ENCODE measurements at places on chromosomes 1 and 21. TPM values are rescaled to one million over a fixed set of nuclear protein-coding genes. Genes with fewer than 3 reads are reported as not detected.

The EPHA2 gene
- 37.2 TPM for total RNA-seq

The SPRR2A gene
- not detected for total RNA-seq

The NBPF20 gene
- total RNA-seq = 2.6 TPM

The PLPP3 gene
- 51.2 TPM for total RNA-seq

The MSH4 gene
- not detected for total RNA-seq

The STUM gene
- 4.1 TPM for total RNA-seq

DNA sequence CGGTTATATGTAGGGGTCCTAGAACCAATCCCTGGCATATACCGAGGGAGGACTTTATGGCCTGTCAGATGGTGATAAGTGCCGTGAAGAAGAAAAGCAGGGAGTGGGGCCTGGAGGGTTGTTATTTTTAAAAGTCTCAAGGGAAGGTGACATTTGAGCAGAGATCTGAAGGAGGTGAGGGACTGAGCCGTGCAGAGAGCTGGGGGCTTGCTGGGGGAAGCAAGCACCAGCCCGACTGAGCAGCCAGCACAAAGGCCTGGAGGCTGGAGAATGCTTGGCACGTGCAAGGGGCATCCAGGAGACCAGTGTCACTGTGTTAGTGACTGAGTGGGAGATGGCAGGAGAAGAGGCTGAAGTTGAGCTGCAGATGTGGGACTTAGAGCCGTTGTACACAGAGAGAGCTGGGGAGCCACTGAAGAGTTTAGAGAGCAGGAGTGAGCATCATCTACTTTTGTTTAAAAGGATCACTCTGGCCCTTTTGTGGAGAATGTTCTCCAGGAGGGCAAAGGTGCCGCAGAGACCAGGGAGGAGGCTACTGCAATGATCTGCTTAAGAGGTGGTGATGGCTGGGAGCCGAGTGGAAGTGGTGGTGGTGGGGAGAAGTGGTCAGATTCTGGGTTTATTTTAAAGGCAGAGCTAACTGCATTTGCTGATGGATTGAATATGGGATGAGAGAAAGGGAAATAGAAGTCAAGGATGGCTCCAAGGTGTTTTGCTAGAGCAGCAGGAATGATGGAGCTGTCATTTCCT lies 31.2 kb downstream of the PTPRU start:
- DNase-seq = no peak

GRCh38 chr1:58836408-58836807 lies 52.6 kb upstream of the JUN start:
- no peak for DNase-seq

GRCh38 chr1:98374098-98374497 lies 287.4 kb upstream of the SNX7 start:
- DNase-seq = no peak

DNA sequence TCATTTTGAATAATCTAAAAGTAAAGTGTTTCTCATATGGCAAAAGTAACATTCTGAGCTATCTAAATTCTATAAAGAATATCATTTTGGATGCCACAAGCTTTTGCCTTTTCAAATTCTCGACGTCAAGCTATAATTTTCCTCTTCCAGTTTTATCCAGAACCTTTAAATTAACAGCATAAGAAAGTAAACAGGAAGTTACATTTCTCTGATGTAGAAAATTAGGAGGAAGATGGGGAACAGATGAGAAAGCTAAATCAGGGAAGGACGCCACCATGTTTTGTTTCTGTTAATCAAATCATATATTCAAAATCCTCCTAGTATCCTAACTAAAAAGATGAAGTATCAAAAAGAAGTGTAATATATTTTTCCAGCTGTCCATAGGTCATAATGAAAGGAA lies 8.8 kb upstream of the CAMSAP2 start:
- DNase-seq = no peak

DNA sequence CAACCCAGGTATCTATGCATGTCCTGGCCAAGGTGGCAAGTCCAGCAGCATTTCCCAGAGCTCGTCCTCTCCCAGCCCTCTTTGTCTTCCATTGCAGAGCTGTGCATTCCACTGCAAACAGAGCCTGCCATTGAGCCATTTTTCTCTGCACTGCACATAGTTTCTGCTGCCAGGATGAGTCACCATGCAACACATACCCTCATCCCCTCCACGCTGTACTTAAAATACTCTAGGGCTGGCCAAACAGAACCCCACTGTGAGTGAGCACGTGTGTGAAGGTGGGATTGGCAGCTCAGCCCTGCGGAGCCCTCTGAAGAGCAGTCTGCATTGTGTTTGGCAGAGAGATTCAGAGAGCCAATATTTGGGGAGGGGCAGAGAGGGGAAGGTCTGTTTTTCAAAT lies 3.9 kb upstream of the ATP1B1 start:
- DNase-seq = peak; percentile 17

- DNase-seq = no peak
Measured at GRCh38 chr21:36909901-36910561, 56.4 kb downstream of the HLCS start.

DNA sequence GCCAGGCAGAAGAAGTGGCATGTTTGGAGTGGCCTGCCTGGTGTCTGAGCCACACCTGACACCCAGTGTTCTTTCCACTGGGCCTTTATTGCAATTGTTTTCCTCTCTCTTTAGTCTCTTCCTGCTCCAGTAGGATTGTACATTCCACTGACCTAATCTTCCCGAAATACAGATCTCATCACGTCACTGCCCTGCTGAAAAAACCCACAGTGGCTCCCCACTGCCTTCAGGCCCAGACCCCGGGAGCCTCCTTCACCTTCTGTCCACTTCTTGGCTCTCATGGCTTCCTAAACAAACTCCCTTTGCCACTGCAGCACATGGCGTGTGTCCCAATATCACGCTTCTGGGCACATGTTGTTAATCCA lies 25.3 kb upstream of the ATP5PO start:
- no peak for DNase-seq

DNA sequence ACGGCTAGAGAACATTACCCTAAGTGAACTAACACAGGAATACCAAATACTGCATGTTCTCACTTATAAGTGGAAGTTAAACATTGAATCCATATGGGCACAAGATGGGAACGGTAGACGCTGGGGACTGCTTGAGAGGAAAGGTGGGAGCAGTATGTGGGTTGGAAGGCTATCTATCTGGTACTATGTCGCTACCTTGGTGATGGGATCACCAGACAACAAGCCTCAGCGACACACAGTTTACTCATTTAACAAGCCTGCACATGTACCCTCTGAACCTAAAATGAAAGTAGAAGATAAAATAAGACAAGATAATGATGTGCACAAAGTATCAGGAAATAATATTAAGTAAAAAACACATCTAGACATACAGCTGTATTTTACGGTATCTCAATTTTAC lies 819 bp downstream of the PYHIN1 start:
- DNase-seq = no peak

GRCh38 chr1:241776911-241777310 lies 71.1 kb upstream of the EXO1 start:
- DNase-seq = no peak

DNA sequence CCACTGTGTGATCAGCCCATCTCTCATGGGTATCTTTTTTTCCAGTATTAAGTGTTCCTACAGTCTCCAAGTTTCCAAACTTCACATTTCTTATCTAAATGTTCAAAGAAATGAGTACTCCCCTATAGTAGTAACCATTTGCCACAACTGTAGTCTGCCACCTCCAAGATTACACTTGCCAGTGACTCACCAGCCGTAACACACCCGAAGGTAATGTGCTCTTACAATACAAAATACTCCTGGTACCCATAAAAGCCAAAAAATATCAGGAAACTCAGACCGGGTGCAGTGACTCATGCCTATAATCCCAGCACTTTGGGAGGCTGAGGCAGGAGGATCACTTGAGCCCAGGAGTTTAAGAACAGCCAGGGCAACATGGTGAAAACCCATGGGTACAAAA lies 20.5 kb upstream of the ZNF496 start:
- no peak for DNase-seq

DNA sequence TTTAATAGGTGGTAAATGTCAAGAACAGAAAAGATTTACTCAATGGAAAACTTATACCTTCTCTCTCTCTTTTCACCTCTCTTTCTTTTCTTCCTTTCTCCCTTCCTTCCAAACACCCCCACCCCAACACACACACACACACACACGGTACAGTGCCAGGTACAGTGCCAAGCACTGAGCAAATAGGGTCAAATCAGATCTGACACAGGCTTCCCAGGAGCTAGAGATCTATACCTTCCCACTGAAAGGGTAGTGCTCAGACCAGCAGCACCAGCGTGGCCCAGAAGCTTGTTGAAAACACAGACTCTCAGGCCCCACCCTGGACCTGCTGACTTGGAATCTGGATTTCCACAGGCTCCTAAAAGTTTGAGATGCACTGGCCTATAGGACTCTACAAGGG lies 31.9 kb downstream of the IRF2BP2 start:
- no peak for DNase-seq

- DNase-seq = no peak
Measured at GRCh38 chr21:41112740-41113692, 54.9 kb upstream of the BACE2 start.
